ENCODE measurements at places on chromosomes 16 and 17.
A peak's percentile ranks its signal among the peaks of the same experiment; 100 is the strongest.

DNA sequence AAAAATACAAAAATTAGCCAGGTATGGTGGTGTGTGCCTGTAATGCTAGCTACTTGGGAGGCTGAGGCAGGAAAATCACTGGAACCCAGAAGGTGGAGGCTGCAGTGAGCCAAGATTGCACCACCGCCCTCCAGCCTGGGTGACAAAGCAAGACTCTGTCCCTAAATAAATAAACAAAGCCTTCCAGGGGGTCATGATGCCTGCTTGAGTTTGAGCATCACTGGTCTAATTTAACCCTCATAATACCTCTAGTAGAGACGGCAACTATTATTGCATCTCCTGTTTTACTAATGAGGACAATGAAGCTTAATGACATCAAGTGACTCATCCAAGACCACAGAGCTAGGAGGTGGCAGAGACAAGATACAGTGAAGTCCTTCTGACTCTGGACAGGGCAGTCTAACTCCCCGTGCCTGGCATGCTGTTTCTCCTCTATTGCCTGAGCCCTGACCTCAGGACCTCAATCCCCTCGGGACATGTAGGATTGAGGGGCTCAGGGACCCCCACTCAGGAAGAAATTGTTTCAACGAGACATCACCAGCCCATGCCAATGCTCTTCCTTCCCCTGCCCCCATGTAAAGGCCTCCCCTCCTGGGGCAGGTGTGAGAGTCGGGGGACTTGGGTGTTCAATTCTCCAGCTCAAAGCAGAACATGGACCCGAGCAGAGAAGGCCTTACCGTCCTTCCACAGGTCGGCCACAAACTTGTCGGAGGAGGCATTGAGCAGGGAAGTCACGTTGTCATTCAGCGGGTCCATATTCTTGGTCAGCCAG lies 102.9 kb downstream of the NDE1 start:
- no peak for DNase-seq

- DNase-seq: no peak
Measured at GRCh38 chr17:32628271-32629044, 141.7 kb downstream of the CDK5R1 start.

DNA sequence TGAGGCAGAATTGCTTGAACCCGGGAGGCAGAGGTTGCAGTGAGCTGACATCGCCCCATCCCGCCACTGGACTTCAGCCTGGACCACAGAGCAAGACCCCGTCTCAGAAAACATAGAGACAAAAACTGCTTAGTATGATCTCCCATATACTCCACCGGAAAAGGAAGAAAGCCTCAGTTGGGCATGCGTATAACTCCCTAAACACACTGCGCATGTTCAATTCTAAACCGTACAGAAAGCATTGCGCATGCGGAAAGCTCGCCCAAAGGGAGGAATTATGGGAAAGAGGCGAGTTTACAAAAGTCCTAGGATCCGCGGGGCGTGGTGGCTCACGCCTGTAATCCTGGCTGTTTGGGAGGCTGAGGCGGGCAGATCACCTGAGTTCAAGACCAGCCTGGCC lies 312.7 kb upstream of the ERCC4 start:
- no peak for DNase-seq

- DNase-seq: no peak
Measured at GRCh38 chr16:65845466-65846209, 520.9 kb upstream of the CDH5 start.

DNA sequence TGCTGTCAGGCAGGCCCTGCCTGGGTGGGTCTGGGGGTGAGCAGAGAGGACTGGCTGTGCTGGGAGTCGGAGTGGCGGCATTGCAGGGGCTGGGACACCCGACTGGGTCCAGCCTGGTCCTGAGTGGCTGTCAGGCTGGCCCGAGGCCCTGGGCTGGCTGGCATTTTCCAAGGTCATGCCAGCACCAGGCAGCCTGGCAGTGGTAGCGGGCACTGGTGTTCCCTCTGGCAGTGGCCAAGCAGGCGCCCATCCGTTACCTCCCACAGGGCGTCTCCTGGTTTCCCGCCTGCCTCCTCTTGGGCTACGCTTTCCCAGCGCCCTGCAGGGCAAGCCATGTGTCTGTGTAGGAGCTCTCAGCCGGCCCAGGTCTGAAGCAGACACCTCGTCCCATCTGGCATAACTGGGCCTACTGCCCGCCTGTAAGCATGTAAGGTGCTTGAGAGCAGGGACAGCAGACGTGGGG lies 5.7 kb upstream of the PKMYT1 start:
- no peak for DNase-seq

- DNase-seq: no peak
Measured at GRCh38 chr16:2238150-2238837, 2.0 kb downstream of the DNASE1L2 start.

- DNase-seq: no peak
Measured at GRCh38 chr17:38960402-38960801, 6.8 kb downstream of the FBXO47 start.

DNA sequence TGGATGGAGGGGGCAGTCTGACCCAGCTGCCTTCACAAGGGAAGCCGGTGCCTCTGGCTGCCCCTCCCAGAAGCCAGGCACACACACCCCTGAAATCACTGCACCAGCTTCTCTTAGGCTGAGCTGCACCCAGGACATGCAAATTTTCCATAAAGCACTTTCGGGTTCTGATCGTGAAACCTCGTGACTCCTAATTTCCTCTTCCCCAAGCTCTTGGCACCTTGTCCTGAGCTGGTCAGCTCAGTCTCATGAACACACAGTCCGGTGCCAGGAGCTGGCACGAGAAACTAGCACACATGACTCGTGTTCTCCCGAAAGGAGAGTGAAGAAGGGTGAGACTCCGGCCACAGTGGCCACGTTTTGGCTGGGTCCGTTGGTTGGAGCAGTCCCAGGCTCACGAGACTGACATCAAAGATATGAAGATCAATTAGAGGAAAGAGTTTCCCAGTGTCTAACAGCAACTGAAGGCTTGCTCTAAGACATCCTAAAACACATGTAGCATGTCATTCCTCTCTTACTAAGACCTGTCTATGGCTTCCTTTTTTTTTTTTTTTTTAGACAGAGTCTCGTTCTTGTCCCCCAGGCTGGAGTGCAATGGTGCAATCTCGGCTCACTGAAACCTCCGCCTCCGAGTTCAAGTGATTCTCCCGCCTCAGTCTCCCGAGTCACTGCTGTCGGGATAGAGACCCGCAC lies 9.2 kb upstream of the ABR start:
- no peak for DNase-seq

DNA sequence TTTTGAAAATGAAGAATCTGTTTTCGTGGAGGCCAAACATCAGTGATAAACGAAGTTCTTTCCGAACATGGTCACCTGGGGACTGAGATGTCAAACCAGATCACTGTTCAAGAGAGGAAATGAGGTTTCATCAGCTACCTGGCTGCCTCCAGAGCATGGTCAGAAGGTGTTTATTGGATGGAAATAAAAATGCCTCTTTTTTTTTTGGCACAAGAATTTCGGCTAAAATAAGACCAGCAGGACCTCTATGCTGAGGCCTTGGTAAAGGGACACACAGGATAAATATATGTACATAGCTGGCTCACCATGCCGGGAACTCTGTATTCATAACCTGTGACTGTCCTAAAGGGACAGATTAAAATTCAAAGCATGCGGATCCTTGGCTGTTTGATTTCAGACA lies 135.3 kb downstream of the UTP18 start:
- DNase-seq: no peak

DNA sequence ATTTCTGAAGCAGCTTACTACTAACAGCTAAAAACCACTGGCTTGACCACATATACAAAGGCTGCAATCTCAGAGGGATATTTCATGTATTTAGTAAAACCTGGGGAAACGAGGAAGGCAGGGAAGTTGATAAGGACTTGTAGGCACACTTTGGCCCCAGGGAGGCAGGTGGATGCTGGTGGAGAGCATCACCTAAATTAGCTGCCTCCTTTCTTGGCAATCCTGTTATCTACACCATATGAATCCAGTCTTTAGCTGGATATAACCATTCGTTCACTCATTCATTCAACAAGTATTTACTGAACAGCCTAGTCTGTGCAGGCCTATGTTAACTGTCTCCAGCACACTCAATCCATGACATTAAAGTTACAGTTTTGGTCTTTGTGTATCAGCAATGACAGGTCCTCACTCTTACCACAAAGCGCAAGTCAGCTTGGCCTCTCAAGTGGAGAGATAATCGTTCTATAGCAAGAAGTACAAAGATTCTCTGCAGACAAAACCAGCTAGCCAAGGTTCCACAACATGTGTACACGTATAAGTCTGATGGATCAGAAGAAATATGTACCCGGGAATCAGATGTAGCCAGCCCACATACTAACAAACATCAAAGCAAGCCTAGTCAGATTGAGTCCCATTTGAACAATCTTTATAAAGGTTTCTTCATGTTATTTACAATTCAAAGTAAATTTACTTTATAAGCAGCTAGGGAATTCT lies 10.8 kb downstream of the MRPS23 start:
- no peak for DNase-seq

- DNase-seq: no peak
Measured at GRCh38 chr17:3636908-3637373, 381 bp downstream of the CTNS start.

- DNase-seq: no peak
Measured at GRCh38 chr16:10652730-10653590, 41.8 kb downstream of the TEKT5 start.

- peak; percentile 30 for DNase-seq
Measured at GRCh38 chr17:59330053-59330942, 1.2 kb upstream of the YPEL2 start.

DNA sequence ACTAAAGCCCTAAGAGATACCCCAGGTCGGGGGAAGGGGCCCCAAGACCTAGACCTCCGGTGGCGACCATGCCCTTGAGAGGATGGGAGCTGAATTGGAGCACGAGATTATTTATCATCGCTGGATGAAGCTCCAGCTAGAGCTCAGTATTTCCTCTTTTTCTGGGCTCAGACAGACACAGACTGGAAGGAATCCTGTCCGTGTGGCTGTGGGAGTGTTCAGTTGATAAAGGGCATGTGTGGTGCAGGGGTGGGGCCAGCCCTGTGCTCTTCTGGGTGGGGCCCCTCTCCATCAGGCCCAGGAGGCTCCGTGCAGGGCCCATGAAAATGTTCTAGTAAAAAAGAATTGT lies 6.3 kb upstream of the CBX4 start:
- peak; percentile 54 for DNase-seq

DNA sequence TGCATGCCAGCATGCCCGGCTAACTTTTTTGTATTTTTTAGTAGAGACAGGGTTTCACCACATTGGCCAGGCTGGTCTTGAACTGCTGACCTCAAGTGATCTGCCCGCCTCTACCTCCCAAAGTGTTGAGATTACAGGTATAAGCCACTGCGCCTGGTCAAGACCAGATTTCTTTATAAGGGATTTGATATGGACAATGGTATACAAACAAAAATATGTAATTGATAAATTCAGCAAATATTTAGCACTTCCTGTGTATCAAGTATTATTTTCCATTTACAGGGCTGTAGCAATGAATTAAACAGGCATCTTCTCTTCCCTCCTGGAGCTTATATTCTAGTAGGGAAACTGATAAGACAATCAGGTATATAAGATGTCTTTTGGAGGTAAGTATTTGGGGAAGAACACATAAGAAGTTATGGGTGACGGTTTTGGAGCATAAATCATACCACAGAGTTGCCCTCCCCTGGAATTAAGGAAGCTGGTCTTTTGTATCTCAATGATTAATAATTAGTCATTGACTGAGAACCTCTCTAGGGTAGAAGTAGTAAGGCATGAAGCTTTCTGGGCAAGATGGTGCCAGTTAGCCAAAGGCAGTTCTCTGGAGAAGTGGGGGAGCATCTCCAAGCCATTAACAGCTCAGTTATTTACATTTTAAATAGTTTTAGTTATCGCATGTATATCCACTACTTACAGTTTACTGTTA lies 35.8 kb downstream of the TANC2 start:
- DNase-seq: no peak

DNA sequence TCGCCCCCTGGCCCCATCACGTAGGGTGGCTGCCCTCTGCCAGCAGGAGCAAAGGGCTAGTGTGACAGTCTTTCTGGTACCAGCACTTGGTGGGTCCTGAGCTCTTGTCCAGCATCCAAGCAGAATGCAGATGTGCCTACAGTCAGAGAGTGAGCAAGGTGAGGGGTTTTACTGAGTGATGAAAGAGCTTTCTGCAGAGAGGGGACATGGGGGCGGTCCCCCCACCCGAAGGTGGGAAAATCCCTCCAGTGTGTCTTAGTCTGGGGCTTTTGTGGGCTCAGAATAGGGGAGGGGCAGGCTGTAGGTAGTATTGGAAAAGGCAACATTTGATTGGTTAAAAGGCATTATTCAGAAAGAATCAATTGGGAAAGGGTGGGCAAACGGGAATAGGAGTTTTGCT lies 152.3 kb downstream of the RPTOR start:
- no peak for DNase-seq

GRCh38 chr16:51807551-51807950 lies 656.5 kb upstream of the SALL1 start:
- DNase-seq: no peak

GRCh38 chr16:55563797-55564196 lies 2.7 kb upstream of the CAPNS2 start:
- no peak for DNase-seq

- DNase-seq: no peak
Measured at GRCh38 chr17:32820440-32820839, 56.5 kb downstream of the MYO1D start.

DNA sequence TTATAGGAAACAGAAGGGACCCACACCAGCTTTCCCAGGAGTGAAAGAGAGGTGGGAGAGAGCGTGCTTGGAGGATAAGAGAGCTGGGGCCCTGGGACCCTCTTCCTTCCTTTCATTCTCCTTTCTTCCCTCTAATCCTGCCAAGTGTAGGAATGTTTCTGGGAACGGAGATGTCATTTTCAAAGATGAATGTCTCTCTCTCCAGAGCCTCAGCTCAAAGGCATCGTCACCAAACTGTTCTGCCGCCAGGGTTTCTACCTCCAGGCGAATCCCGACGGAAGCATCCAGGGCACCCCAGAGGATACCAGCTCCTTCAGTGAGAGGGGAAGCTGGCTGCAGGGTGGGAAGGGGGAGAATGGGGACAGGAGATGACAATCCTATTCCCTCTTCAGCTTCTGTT lies 2.0 kb downstream of the FGF11 start:
- DNase-seq: no peak

GRCh38 chr17:44892250-44892649 lies 7.0 kb downstream of the EFTUD2 start:
- DNase-seq: no peak

DNA sequence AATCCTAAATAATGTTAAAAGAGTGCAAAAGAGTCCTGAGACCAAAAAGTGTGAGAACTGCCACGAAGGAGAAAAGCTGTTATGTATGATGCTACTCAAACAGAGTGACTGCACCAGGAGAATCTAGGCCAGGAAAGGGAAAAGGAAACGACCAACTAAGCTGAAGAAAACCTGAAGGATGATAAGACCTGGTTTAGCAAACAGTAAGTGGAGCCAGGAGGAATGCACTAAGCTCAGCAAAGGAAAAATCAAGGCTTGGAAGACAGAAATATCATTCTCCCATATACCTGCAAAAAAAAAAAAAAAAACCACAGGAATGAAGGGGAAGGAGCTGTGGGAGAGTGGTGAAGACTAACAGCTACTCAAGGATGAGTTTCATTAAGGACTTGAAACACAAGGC lies 21.1 kb downstream of the CMC2 start:
- DNase-seq: no peak

- DNase-seq: peak; percentile 91
Measured at GRCh38 chr17:77645072-77646045, 313.1 kb upstream of the TNRC6C start.

Measured in WERI-Rb-1 (cell line).